COR-L47 (cell line): ENCODE measurements at places on chromosomes 1 and 21.

GRCh38 chr1:193211539-193211938 lies 25.1 kb upstream of the B3GALT2 start:
- DNase-seq = no peak

DNA sequence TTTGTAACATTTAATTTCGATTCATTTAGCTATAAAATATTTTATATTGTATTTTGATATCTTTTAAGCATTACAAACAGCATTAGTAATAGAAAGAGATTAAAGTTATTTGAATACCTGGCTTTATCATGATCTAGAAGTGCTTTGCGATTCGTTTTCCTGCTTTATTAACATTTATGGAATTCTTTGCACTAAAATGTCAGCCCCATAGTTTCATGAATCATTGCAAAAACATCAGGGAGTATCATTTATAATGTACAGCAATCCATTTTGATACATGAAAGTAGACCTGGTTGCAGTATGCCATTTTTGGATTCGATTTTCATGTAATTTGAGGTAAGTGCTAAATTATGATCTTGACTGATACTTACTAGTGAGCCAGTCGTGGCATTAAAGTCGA lies 108.0 kb upstream of the DPYD start:
- DNase-seq = no peak

GRCh38 chr1:30809514-30810263 lies 52.1 kb upstream of the LAPTM5 start:
- no peak for DNase-seq

- no peak for DNase-seq
Measured at GRCh38 chr1:73914951-73915350, 283.0 kb downstream of the LRRIQ3 start.

GRCh38 chr1:219801156-219801820 lies 127.1 kb downstream of the SLC30A10 start:
- DNase-seq = no peak
